ENCODE measurements at places on chromosomes 5 and 9.

GRCh38 chr5:36298552-36298951, 3.1 kb downstream of the RANBP3L start:
- no peak for DNase-seq
- H3K27ac ChIP-seq, result no peak overlapping the region
- no peaks in the 10 kb centered on the region for H3K36me3 ChIP-seq
- H3K4me3 ChIP-seq, result no peak overlapping the region

- H3K36me3 ChIP-seq, result no peaks in the 10 kb centered on the region
- DNase-seq, result no peak
- H3K4me1 ChIP-seq, result peaks cover 9% of the 10 kb centered on the region
- no peaks in the 10 kb centered on the region for H3K27me3 ChIP-seq
- H3K27ac ChIP-seq, result no peak overlapping the region
Measured at GRCh38 chr5:133930061-133930812, 38.2 kb downstream of the C5orf15 start.

- H3K4me3 ChIP-seq, result no peak overlapping the region
- no peaks in the 10 kb centered on the region for H3K4me1 ChIP-seq
- H3K27me3 ChIP-seq, result no peaks in the 10 kb centered on the region
- no peaks in the 10 kb centered on the region for H3K36me3 ChIP-seq
Measured at GRCh38 chr5:141898448-141899049, 20.3 kb upstream of the PCDH1 start.

- no peak overlapping the region for H3K27ac ChIP-seq
- no peaks in the 10 kb centered on the region for H3K27me3 ChIP-seq
- no peak overlapping the region for H3K4me3 ChIP-seq
- DNase-seq, result no peak
- H3K4me1 ChIP-seq, result no peaks in the 10 kb centered on the region
- H3K36me3 ChIP-seq, result peaks cover 14% of the 10 kb centered on the region
Measured at GRCh38 chr5:179980767-179981166, 73.1 kb upstream of the TBC1D9B start.

- no peak for DNase-seq
- no peak overlapping the region for H3K27ac ChIP-seq
Measured at GRCh38 chr9:124394596-124394995, 20.6 kb downstream of the PSMB7 start.

DNA sequence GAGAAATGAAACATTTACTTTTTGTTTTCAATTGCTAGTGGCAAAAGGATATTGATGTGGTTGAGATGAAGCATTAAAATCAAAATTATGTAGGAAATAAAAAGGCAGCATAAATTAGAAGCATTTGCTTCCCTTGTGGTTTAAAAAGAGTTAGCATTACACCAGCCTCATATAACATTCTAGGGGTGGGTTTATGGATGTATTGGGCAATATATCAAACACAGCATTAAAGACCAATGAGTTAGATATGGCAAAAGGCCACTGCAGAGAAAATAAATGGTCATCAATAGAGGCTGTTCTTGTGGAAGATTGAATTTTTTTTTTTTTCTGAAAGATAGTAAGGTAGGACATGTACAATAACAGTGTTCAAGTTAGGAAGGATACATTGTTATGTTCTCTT, 473.0 kb downstream of the TLR4 start:
- H3K4me1 ChIP-seq, result no peaks in the 10 kb centered on the region
- no peak overlapping the region for H3K4me3 ChIP-seq
- H3K27me3 ChIP-seq, result no peaks in the 10 kb centered on the region
- DNase-seq, result no peak
- no peaks in the 10 kb centered on the region for H3K36me3 ChIP-seq
- no peak overlapping the region for H3K27ac ChIP-seq

GRCh38 chr5:30099634-30100033, 1093.9 kb upstream of the CDH6 start:
- no peak overlapping the region for H3K27ac ChIP-seq
- no peaks in the 10 kb centered on the region for H3K4me1 ChIP-seq
- no peaks in the 10 kb centered on the region for H3K36me3 ChIP-seq
- no peak overlapping the region for H3K4me3 ChIP-seq

DNA sequence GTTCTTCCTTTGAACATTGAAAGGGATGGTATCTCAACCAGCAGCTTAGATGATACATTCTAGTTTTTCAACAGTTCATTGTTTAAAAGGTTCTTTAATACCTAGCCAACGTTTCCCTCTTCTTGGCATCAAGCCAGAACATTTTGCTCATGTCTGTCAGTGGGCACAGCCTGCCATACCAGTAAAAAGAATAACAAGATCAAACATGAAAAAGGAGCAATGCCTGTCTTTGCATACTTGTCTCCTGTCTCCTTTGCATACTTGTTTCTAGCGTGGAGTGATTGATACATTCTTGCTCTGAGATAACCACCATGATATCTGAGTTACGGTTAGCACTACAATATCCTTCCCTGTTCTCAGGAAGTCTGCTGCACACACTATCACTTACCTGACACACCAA, 248.6 kb upstream of the DAPK1 start:
- no peaks in the 10 kb centered on the region for H3K27me3 ChIP-seq
- no peaks in the 10 kb centered on the region for H3K36me3 ChIP-seq
- no peak overlapping the region for H3K4me3 ChIP-seq
- no peak overlapping the region for H3K27ac ChIP-seq

- H3K4me3 ChIP-seq, result no peak overlapping the region
- H3K4me1 ChIP-seq, result peaks cover 7% of the 10 kb centered on the region
- H3K27ac ChIP-seq, result no peak overlapping the region
Measured at GRCh38 chr9:27489087-27489876, 34.8 kb upstream of the IFNK start.

GRCh38 chr9:32516241-32516640, 9.8 kb downstream of the RIGI start:
- H3K27me3 ChIP-seq, result no peaks in the 10 kb centered on the region
- no peak overlapping the region for H3K4me3 ChIP-seq
- no peaks in the 10 kb centered on the region for H3K4me1 ChIP-seq
- DNase-seq, result no peak
- H3K27ac ChIP-seq, result no peak overlapping the region
- no peaks in the 10 kb centered on the region for H3K36me3 ChIP-seq

DNA sequence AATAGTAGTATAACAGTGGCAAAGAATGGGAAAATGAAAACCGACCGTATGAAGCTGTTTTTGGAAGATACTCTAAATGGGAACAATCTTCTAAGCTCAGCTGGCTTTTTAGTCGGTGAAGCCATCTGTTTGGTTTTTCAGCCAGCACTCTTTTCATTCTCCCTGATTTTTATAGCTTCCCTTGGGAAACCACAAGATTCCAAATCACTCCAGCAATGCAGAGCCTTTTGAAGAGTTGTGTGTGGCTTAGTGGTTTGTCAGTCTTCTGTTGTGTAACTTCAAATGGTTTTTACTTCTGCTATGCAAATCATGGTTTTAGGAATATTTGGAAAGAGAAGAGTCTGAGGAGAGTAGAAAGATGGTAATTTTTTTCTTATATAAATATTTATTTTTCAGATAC, 180.7 kb downstream of the KDM4C start:
- no peaks in the 10 kb centered on the region for H3K4me1 ChIP-seq
- H3K27me3 ChIP-seq, result no peaks in the 10 kb centered on the region
- no peak overlapping the region for H3K27ac ChIP-seq
- no peak overlapping the region for H3K4me3 ChIP-seq
- no peaks in the 10 kb centered on the region for H3K36me3 ChIP-seq

- H3K36me3 ChIP-seq, result no peaks in the 10 kb centered on the region
- H3K27me3 ChIP-seq, result no peaks in the 10 kb centered on the region
- H3K27ac ChIP-seq, result no peak overlapping the region
- H3K4me3 ChIP-seq, result no peak overlapping the region
Measured at GRCh38 chr5:13601112-13601511, 343.4 kb downstream of the DNAH5 start.

DNA sequence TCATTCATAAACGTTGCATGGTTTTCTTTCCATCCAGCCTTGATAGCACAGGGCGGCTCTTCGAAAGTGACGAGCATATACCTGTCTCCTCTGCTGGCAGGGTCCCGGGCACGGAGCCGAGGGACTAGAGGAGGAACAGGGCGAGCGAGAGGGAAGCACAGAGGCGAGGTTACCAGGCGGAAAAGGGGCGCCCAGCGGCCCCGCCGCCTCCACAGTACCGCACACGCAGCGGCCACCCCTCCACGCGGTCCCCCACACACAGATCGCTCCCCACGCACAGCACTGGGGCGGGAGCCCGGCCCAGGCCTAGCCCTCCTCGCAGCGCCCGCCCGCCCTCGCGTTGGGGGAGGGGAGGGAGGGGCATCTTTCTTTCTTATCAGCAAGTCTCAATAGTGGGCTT, 296.6 kb upstream of the DAB2 start:
- H3K36me3 ChIP-seq, result no peaks in the 10 kb centered on the region
- H3K27ac ChIP-seq, result no peak overlapping the region
- H3K27me3 ChIP-seq, result no peaks in the 10 kb centered on the region
- no peak overlapping the region for H3K4me3 ChIP-seq
- no peaks in the 10 kb centered on the region for H3K4me1 ChIP-seq
- no peak for DNase-seq

GRCh38 chr5:37071901-37072581, 177.1 kb downstream of the CPLANE1 start:
- H3K4me3 ChIP-seq, result no peak overlapping the region
- H3K27me3 ChIP-seq, result no peaks in the 10 kb centered on the region
- H3K4me1 ChIP-seq, result no peaks in the 10 kb centered on the region
- H3K27ac ChIP-seq, result no peak overlapping the region
- no peak for DNase-seq

GRCh38 chr5:100902440-100903038, 543 bp downstream of the ST8SIA4 start:
- H3K27me3 ChIP-seq, result peaks cover 52% of the 10 kb centered on the region
- no peaks in the 10 kb centered on the region for H3K4me1 ChIP-seq
- H3K36me3 ChIP-seq, result no peaks in the 10 kb centered on the region
- H3K4me3 ChIP-seq, result peak overlapping the region; percentile 50
- H3K27ac ChIP-seq, result peak overlapping the region; percentile 16

GRCh38 chr9:74006935-74007334, 490.2 kb upstream of the RORB start:
- DNase-seq, result no peak
- H3K4me1 ChIP-seq, result no peaks in the 10 kb centered on the region
- no peak overlapping the region for H3K4me3 ChIP-seq
- no peak overlapping the region for H3K27ac ChIP-seq
- no peaks in the 10 kb centered on the region for H3K36me3 ChIP-seq

GRCh38 chr5:149900390-149900789, 44.2 kb downstream of the PDE6A start:
- no peak overlapping the region for H3K27ac ChIP-seq
- DNase-seq, result no peak
- H3K4me1 ChIP-seq, result peaks cover 20% of the 10 kb centered on the region
- no peaks in the 10 kb centered on the region for H3K36me3 ChIP-seq

DNA sequence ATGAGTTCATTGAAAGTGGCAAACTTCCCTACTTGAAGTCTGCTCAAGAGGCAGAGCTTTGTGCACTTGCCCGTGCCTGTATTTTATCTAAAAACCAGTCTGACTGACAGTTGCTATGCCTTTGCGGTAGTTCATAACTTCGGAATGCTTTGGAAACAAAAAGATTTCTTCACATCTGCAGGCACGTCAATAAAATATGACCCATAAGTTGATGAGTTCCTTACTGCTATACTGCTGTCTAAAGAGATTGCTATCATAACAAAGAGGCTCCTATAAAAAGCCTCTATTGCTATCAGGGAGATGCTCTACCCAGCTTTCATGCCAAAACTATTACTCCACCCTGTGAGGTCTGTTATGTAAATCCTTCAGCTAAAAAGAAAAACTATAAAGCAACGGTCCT, 25.4 kb upstream of the RNF20 start:
- H3K27me3 ChIP-seq, result no peaks in the 10 kb centered on the region
- no peak overlapping the region for H3K4me3 ChIP-seq
- H3K27ac ChIP-seq, result no peak overlapping the region
- no peaks in the 10 kb centered on the region for H3K36me3 ChIP-seq
- H3K4me1 ChIP-seq, result no peaks in the 10 kb centered on the region

DNA sequence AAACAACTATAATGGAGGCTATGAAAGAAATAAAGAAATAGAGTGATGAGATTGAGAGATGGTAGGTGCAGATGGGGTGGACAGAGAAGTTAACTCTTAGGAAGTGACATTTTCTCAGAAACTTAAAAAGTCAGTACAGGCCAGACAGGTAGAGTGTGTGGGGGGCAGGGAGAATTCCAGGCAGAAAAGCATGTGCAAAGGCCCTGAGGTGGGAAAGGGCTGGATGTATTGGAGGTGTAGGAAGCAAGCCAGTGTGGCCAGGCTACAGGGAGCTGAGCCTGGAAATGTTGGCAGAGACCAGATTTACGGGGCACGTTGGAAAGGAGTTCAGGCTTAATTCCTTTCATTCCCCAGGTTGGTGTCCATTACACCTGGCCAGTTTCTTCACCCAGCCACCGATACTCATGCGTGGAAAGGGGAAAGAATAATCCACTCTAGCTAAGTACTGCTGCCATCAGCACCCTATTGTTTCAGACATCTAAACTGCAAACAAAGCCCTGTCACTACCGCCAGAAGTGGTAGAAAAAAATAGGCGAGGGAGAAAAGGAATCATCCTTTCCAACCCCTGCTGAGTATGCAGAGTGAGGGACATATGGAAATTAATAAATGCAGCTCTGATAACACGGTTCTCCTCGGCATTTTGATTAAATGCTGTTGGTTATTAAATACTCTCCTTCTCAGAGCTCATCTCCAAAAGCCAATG, 116.8 kb upstream of the GPR151 start:
- no peak for DNase-seq
- no peaks in the 10 kb centered on the region for H3K36me3 ChIP-seq
- H3K4me3 ChIP-seq, result no peak overlapping the region
- no peaks in the 10 kb centered on the region for H3K27me3 ChIP-seq

DNA sequence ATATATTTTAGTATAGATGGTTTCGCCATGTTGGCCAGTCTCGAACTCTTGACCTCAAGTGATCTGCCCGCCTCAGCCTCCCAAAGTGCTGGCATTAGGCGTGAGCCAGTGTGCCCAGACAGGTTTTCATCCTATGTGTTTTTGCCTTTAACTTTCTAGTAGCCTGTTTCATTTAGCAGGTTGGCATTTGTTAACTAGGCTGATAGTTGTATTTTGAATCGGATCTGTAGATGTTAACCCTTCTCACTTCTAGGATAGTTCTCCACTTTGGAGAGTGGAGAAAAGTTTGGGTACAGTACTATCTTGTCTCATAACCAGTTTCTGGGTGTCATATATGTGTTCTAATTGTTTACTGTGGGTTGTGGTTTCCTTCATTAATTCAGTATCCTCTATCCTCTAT, 7.3 kb upstream of the FGF18 start:
- H3K36me3 ChIP-seq, result peaks cover 55% of the 10 kb centered on the region
- no peak overlapping the region for H3K27ac ChIP-seq
- H3K27me3 ChIP-seq, result no peaks in the 10 kb centered on the region
- no peaks in the 10 kb centered on the region for H3K4me1 ChIP-seq
- no peak overlapping the region for H3K4me3 ChIP-seq

Data from large intestine (tissue), 12 donors.